ENCODE measurements at places on chromosomes 7 and 10.

DNA sequence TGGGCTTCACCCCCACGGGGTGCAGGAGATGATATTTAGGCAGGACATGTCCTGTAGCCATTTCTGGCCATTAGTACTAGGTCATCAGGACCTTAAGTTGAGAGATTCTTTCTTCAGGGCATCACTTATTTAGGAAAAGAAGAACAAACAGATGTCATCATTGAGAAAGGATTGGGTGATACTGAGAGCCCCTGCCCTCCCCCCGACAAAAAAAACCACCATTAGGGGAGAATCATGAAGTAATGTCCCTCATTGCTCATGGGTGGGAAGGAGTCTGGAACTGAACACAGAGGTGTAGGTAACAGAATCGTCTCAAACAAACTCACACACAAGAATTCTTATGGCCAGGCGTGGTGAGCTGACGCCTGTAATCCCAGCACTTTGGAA lies 6.4 kb upstream of the ORAI2 start:
- no peak for DNase-seq

- no peak for DNase-seq
Observed at GRCh38 chr7:143042159-143042789, 9.9 kb upstream of the OR6V1 start.

DNA sequence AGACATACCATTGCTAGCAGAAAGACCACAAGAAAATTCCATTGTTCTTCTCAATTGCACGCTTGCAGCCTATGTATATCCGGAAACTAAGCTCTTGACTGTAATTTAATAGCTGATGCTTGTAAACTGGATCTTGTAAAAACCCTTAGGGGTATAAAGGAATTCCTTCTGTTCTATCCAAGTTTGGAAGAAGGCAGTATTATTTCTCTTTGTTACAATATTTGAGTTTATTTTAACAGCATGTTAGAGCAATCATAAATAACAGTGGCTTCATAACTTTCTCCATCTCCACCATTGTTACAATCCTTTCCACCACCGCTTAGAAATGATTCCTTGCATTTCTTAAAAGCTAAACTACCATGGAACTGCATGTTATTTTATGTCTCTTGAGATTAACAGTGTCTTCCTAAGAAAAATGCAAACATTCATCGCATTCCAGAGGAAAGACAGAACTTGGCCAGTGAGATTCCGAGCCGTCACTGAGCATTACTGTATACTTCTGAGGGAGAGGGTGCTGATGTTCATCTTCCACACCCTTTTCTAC lies 92.5 kb downstream of the TRIL start:
- no peak for DNase-seq

GRCh38 chr10:111087968-111088505 lies 11.2 kb downstream of the ADRA2A start:
- DNase-seq, result no peak

GRCh38 chr7:18495412-18496340 lies at the start of gene HDAC9:
TSS of gene HDAC9 (plus strand) at chr7:18495749. CDS start at chr7:18496303, 554 bp downstream.
- DNase-seq, result no peak
